ENCODE measurements at places on chromosomes 1 and 21.

DNA sequence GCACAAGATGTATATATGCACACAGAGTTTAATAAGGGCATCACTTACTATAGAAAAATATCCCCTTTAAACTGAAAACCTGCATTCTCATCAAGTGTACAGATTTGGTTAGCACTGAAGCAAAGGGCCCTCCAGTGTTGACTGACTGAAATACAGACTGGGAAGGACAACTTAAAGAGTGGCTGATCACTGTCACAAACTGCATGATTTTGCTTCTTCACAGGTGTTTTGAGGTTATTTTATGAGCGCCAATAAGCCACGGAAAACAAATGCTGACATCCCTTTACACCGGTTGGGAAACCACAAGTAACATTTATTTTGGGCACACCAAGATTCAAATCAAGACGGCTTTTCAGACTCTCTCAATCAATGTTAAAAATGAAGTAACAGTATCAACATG lies 30.9 kb upstream of the RAP1GAP start:
- DNase-seq, result no peak

DNA sequence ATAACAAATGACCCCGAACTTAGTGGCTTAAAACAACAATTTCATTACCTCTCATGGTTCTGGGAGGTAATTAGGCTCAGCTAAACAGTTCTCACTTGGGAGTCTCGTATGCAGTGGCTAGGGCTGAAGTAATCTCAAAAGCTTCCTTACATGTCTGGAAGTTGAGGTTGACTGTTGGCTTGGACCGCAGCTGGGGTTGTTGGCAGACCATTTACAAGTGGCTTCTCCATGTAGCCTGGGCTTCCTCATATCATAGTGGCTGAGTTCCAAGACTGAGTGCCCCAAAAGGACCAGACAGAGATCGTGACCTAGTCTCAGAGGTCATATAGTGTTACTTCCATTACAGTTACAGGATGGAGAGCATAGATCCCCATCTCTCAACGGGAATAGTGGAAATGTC lies 2.4 kb upstream of the POGZ start:
- DNase-seq, result no peak

- DNase-seq, result no peak
Measured at GRCh38 chr1:214380396-214380795, 99.4 kb downstream of the SMYD2 start.

DNA sequence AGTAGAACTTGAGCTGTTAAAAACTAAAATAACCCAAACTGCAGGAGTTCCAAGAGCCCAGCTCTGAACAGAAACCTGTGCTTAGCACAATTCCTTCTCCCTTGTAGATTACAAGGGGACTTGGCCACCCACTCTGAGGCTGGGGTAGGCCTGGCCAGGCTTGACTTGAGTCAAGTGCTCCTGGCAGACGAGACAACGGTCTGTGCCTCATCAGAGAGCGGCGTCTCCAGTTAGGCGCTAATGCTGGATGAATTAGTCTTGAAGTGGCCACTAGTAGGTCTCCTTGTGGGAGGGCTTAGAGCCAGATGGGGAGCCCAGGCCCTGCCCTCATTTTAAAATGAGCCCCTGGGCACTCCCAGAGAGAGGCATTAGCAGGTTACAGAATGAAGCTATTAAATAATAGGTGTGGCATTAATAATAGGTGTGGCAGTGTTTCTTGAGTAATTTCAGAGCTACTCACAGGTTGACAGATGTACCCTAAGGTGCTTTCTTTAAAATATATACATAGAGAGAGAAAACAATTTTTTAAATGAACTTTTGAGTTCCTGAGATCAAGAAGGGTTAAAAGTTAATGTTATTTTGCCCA lies 1.1 kb downstream of the EEIG2 start:
- DNase-seq, result no peak

- DNase-seq, result no peak
Measured at GRCh38 chr1:161265305-161265704, 6.8 kb downstream of the PCP4L1 start.

GRCh38 chr1:243542739-243543415 lies 287.0 kb downstream of the SDCCAG8 start:
- no peak for DNase-seq

DNA sequence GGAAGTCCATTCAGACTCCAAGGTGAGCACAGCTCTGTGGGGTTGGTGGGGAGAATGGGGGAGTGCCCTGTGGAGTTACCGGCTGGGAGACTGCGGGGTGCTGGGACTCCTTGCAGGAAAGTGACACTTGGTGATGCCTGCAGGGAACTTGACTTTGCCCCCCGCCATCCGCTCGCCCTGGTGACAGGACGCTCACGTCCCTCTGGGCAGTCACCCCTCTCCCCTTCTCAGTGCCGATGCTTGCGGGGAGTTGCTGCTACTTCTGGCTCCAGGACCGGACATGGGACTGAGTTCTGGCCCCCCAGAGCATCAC lies 209.5 kb upstream of the C1orf174 start:
- DNase-seq, result no peak
